ENCODE measurements at places on chromosomes 3 and 15. TPM values are rescaled to one million over a fixed set of nuclear protein-coding genes. Genes with fewer than 3 reads are reported as not detected.

GUCA1C gene
- not detected for total RNA-seq

TLR9 gene
- total RNA-seq, result not detected

NRROS gene
- 0.30 TPM for total RNA-seq

PCOLCE2 gene
- total RNA-seq, result 29.4 TPM

CLRN1 gene
- total RNA-seq, result not detected

CSPG4 gene
- 63.0 TPM for total RNA-seq

LRRK1 gene
- total RNA-seq, result 20.8 TPM

LOXL1 gene
- total RNA-seq, result 143 TPM

ACSBG1 gene
- not detected for total RNA-seq

SLC28A2 gene
- not detected for total RNA-seq

APOD gene
- total RNA-seq, result not detected

CPNE4 gene
- not detected for total RNA-seq

UROC1 gene
- not detected for total RNA-seq

IGDCC3 gene
- not detected for total RNA-seq

AHSG gene
- under 0.01 TPM for total RNA-seq

STAC gene
- 0.88 TPM for total RNA-seq

HYAL1 gene
- 0.42 TPM for total RNA-seq

DUOX2 gene
- total RNA-seq, result not detected

ACKR2 gene
- not detected for total RNA-seq

CADM2 gene
- total RNA-seq, result not detected

IDH2 gene
- total RNA-seq, result 108 TPM

HIGD2B gene
- not detected for total RNA-seq

RCN2 gene
- total RNA-seq, result 138 TPM

COLQ gene
- 0.23 TPM for total RNA-seq

SPINT1 gene
- 0.78 TPM for total RNA-seq

FBXO40 gene
- total RNA-seq, result not detected

GHSR gene
- not detected for total RNA-seq

NSMCE3 gene
- 10.3 TPM for total RNA-seq

GOLGA6L10 gene
- 0.30 TPM for total RNA-seq

ATP8B4 gene
- total RNA-seq, result 0.42 TPM

ATP13A3 gene
- 813 TPM for total RNA-seq

UPK1B gene
- total RNA-seq, result not detected

C3orf70 gene
- 1.5 TPM for total RNA-seq

TMEM115 gene
- 41.9 TPM for total RNA-seq

SEMA5B gene
- total RNA-seq, result not detected

SERINC4 gene
- not detected for total RNA-seq

PRSS50 gene
- total RNA-seq, result not detected

IL16 gene
- under 0.01 TPM for total RNA-seq

TMOD2 gene
- total RNA-seq, result 13.8 TPM

RYR3 gene
- total RNA-seq, result 0.42 TPM

CCDC191 gene
- total RNA-seq, result 2.3 TPM

SNRPA1 gene
- total RNA-seq, result 21.1 TPM

CHRD gene
- 0.55 TPM for total RNA-seq

TRH gene
- not detected for total RNA-seq

EPHB3 gene
- total RNA-seq, result 3.9 TPM

CKMT1A gene
- not detected for total RNA-seq

PP2D1 gene
- not detected for total RNA-seq

GOLGA6B gene
- total RNA-seq, result not detected

GNAT1 gene
- total RNA-seq, result not detected

DGKG gene
- 6.7 TPM for total RNA-seq

GRIP2 gene
- 0.09 TPM for total RNA-seq

VIPR1 gene
- not detected for total RNA-seq

SPINK8 gene
- not detected for total RNA-seq

CA12 gene
- 98.9 TPM for total RNA-seq

ARGFX gene
- not detected for total RNA-seq

CD200 gene
- 66.5 TPM for total RNA-seq

ESYT3 gene
- 1.6 TPM for total RNA-seq

A4GNT gene
- total RNA-seq, result not detected

IMPG2 gene
- 0.59 TPM for total RNA-seq
